ENCODE measurements at places on chromosomes 1 and 21.

GRCh38 chr1:86997538-86997937, 83.1 kb downstream of the HS2ST1 start:
- no peak for DNase-seq

GRCh38 chr1:18480315-18481189, at the start of gene KLHDC7A:
Gene KLHDC7A (plus strand): TSS chr1:18480930. CDS start chr1:18480982, 52 bp downstream.
- DNase-seq, result no peak

GRCh38 chr1:112636597-112637253, 17.1 kb downstream of the CAPZA1 start:
- no peak for DNase-seq

DNA sequence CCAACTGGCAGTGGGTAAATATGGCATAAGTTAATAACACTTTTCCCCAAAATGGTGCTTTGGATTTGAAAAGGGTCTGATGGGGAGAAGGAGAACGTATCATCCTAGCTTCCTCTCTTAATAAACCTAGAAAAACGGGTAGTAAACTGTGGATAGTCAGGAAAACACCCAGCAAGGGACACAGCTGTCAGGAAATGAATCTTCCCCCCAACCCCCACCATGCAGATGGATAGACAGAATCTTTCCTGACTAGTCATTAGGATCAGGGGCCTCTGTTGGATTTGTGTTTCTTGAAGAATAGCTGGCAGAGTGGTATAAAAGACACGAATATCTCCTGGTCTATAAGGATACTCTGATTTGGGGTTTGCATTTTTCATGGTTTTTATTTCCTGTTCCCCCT, 22.5 kb upstream of the LAX1 start:
- DNase-seq, result no peak

DNA sequence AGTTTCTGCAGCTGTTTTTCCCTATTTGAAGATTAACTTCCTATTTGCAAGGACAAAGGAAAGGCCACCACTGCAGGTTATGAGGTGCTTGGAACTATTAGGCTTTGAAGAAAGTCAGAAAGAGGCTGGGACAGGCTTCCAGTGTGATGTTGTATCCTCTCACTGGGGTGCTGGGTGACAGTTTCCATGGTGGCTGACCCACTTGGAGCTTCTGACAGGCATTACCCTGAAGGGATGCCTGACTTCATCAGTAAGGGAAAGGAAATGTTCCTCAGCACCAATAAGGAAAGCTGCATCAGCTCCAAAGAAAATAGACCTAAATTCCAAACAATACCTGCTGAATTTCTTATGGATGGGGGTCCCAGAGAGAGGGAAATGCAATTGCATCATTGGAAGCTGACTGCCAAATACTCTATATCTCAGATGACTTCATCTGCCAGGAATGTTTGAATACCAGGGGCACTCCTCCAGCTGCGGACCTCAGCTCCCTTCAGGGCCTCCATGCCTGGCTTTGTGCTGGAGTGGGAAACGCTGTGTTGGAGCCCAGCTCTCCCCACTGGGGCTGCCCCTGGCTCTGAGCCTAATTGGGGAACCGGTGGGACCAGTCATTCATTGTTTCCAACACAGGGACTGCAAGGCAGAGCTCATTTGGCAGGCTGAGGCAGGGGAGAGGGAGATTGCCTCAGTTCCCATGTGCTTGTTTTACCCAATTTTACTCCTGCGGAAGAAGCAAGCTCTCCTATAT, 76.6 kb downstream of the RGL1 start:
- no peak for DNase-seq

GRCh38 chr1:115727706-115728249, 40.7 kb downstream of the CASQ2 start:
- no peak for DNase-seq

GRCh38 chr1:215114154-215114933, 31.8 kb downstream of the KCNK2 start:
- DNase-seq, result no peak

DNA sequence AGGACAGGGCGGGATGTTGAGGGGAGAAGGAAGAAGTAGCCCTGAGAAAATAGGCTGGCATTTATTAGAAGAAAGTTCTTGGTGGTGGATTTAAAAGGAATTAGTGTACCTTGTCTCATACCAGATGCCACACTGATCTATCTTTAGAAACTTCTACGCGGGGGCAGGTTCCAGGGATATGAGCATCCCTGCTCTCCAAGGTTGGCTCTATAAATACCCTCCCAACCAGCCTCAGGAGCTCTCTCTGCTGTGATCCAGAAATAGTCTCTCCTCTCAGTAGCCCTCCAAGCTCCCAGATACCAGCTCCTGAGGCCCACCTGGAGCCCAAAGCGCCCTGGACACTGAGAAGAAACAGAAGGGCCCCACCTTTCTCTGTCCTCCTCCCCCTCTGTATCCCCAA, 128.3 kb upstream of the TNR start:
- DNase-seq, result no peak

DNA sequence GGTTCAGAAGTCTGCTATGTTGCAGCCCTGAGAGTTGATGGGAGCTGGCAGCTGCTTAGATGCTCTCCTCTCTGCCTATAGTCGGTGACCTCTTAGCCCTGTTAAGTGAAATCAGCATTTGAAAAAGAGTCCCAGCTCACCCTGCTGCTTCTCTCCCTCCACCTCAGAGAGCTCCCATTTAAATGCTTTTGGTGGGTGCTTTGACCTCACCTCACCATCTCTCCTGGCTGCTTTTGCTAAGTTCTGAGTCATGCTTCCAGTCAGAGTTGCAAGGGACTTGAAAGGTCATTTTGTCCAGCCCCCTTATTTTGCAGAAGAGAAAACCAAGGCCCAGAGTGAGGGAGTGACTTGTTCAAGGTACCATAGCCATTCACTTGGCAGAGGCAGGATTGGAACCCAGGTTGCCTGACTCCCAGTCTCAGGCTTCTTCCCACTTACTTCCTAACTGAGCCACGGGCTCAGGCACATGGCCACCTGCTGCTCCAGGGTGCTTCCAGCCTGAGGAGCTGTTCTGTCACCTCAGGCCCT, 3.3 kb downstream of the MAPKAPK2 start:
- no peak for DNase-seq

- no peak for DNase-seq
Measured at GRCh38 chr1:111505641-111506119, 2.2 kb upstream of the ADORA3 start.

- DNase-seq, result no peak
Measured at GRCh38 chr1:171983584-171983983, 142.3 kb downstream of the DNM3 start.

GRCh38 chr21:42191696-42192595, 27.0 kb upstream of the ABCG1 start:
- DNase-seq, result no peak

- no peak for DNase-seq
Measured at GRCh38 chr1:185241127-185241526, 75.9 kb downstream of the IVNS1ABP start.

DNA sequence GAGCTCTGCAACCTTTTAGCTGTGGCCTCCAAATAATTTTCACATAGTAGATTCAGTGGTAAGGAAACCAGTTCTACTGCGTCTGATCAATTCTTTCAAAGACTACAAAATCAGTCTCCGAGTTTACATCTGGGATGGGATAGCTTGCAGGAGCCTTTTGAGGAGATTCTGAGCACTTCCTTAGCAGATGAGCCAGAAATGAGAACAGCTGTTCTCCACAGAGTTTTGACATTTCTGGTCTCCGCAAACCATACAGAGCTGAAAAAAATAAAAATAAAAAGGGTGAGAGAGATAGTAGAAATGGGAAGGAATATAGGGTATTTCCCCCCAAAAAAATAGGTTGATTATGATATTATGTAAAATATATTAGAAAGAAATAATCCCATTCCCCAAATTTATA, 119.3 kb downstream of the LYPLAL1 start:
- no peak for DNase-seq

DNA sequence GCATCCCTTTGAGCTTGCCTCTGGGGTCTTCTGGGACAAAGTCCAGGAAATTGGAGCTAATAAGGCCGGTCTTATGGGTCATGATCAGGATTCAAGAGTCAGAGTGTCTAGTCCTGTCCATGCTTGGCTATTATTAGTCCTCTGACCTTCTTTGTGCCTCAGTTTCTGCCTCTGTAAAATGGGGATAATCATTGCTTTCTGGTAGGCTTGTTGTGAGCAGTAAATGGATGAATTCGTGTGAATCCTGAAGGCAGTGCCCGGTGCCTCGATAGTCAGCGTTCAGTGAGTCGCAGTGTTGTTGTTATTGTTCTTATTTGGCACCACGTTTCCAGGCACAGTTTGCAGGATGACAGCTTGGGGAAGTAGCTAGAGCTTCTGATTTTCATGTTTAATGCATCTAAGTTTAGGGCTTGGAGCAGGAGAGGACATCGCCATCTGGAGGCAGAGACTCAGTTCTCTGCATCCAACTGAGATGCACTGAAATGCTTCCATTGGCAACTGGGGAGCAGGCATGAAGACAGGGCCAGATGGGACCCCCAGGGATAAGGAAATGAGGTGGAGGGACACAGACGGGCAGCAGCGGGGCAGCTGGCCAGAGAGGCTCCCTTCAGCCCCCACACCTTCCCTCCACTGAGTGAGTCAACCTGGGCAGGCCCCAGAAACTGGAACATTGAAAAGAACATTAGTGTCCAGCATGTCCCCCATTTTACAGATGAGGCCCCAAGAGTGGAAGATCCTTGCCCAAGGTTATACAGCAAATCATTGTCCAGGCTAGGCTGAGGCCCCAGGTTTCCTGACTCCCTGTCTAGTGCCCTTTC, 160.3 kb downstream of the PTPRU start:
- DNase-seq, result no peak

DNA sequence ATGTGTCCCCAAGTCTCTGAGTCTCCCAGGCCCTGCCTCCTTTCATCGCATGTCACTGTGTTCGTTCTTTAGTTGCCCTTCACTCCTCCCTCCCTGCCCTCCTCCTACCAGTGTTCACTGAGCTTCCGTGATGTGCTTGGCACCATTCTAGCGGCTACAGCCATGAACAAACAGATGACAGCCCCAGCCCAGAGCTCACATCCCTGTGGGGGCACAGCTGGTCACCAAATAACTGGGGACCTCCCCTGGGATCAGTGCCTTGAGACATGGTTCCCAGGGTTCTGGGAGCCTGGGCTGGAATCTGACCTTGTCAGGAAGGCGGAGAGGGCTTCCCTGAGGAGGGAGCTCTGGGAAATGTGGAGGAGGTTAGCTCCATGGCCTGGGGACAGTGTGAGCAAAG, 320.7 kb downstream of the PTPRU start:
- DNase-seq, result no peak

- no peak for DNase-seq
Measured at GRCh38 chr21:32359719-32360260, 33.0 kb downstream of the URB1 start.

DNA sequence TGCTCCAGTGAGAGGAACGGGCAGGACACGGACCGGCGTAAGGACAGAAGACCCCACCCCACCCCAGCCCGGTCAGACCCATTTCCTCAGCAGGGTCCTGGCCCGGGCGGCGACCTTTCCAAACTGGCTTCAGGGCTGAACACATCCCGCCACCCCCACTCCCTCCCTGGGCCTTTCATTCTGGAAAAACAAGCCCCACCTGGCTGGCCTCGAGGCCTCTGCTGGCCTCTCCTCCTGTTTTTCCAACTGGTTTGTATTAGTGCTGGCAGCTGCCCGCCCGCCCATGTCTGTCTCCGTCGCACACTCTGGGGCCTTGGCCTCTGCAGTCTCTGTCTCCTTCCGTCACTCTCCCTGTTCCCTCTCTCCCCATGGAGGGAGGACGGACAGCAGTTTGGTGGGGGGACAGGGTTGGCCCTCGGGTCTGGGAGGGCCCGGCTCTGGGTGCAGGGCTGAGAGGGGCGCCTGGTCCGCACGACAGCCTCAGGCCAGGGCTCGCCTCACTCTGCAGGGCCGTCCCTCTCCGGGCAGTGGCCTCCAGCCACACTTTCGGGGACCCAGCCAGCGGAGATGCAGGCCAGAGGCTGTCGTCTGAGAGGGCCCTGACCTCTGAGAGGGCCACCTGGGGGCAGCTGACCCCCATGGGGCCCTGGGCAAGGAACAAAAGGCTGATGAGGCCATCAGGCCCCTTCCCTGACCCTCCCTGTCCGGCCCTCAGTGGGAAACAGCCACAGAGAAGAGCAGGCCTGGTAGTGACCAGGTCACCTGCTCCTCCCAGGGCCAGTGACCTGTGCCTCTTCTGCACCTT, 1.5 kb upstream of the MXRA8 start:
- no peak for DNase-seq

DNA sequence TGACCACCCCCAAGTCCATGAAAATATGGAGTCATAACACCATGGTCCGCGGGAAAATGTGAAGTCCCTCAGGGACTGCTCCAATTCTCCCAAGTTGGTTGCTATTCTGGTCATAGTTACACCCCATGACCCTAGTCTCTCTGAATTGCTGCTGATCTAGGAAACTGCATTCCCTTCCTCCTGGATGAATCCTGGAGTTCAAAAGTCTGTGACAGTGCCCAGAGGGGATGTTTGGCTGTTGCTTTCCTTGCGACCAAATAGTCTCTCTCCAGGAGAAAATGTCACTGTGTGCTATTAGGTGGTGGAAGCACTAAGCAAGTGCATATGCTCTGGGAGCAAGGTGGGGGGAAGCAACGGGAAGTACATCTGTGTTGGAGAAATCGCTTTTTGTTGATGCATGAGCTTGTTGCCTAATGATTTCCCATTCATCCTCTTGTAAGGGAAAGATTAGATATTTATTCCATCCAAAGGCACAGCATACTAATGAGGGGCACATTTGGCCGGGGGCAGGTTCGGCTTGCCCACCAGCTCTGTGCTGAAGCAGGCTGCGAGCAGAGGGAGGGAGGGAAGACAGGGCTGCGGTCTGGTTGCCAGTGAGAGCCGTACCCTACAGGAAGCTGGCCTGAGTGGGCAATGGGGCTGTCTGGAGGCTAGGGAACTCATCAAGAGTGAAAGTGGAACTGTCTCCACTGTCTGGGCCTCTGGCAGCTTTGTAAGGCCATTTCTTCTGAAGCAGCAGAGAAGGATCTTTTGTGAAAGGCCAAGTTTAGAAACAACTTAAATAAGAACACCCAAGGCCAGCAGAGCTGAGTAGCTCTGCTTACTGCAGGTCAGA, 27.2 kb downstream of the SYT6 start:
- no peak for DNase-seq

DNA sequence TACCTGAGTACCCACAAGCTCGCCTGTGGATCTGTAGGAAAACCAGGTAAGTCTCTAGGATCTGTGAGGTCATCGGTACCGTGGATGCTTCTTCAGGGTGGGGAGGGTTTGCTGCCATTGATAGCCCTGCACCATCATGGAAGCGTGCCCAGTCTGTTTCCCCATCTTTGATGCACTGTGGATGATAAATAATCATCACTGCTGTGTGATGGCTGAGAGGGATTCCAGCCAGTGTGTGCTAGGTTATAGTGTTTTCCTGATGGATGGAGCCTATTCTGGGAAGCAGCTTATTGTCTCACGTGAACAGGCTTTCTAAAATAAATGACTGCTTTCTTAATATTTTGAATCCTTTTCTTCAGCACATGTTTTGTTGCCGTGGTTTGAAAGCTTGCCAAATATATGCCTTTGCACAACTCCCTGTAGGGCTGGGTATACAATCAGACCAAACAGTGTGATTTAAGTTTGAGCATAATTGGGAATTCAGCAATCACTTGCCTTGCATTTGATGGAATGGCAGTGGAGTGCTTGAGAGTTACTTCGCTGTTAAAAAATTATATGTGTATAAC, 113.8 kb downstream of the CAMTA1 start:
- no peak for DNase-seq
